GDM1 (cell line): ENCODE measurements at places on chromosomes 2 and 18.

GRCh38 chr2:31802711-31803110 lies 208.1 kb downstream of the MEMO1 start:
- DNase-seq, result no peak

GRCh38 chr18:9653390-9653789 lies 39.0 kb upstream of the PPP4R1 start:
- no peak for DNase-seq

GRCh38 chr18:78955051-78955450 lies 24.6 kb upstream of the SALL3 start:
- no peak for DNase-seq

- DNase-seq, result no peak
Measured at GRCh38 chr18:12441475-12442034, 33.8 kb downstream of the PRELID3A start.

- no peak for DNase-seq
Measured at GRCh38 chr2:11809586-11810236, 63.3 kb downstream of the LPIN1 start.

DNA sequence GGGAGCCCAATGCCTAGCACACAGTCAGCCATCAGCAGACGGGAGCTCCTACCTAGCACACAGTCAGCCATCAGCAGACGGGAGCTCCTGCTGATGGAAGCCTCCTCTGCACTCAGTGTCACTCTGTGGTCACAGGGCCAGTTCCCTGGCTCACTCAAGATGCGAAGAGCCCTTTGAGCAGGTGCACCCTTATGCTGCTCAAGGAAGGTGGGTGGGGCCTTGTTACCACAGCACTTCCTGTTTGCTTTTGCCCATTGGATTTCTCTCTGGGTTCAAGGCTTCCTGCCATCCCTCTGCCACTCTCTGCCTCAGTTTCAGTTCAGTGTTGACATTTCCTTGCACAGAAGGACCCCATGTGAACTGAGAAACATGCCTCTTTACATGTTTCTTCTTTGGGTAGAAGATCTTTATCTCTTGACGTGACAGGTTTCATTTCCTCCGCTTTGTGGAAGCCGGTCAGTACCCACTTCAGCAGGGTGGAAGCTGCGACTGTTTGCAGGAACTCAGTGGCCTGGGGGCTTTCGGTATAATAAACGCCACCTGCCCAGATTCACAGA lies 11.6 kb downstream of the TRIB2 start:
- DNase-seq, result no peak

DNA sequence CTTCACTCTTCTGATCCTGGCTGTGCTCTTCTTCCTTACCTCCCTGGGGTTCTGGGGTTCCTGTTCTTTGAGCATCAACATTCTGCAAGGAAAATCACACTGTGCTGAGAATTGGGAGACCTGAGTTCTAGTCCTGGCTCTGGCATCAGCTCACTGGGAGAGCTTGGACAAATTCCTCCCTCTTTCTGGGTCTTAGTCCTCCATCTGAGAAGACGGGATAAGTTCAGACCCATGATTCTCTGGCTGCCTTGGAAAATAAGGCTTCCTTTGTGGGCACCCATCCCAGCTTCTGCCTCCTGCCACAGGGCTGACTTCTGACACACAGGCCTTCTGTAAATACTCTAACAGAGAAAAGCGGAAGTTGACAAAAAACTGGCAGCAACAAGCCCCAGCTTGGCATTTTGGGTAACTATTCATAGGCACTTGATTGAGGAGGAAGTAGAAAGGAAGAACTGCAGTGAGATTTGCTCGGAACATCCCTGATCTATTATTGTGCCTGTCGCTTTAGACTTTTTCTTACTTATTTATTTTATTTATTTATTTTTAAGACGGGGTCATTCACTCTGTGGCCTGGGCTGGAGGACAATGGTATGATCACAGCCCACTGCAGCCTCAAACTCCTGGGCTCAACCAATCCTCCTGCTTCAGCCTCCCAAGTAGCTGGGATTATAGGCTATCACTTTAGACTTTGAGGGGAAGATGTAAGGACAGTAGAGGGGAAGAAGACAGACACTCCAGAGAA lies 7.9 kb downstream of the PCBP1 start:
- DNase-seq, result peak; percentile 82

DNA sequence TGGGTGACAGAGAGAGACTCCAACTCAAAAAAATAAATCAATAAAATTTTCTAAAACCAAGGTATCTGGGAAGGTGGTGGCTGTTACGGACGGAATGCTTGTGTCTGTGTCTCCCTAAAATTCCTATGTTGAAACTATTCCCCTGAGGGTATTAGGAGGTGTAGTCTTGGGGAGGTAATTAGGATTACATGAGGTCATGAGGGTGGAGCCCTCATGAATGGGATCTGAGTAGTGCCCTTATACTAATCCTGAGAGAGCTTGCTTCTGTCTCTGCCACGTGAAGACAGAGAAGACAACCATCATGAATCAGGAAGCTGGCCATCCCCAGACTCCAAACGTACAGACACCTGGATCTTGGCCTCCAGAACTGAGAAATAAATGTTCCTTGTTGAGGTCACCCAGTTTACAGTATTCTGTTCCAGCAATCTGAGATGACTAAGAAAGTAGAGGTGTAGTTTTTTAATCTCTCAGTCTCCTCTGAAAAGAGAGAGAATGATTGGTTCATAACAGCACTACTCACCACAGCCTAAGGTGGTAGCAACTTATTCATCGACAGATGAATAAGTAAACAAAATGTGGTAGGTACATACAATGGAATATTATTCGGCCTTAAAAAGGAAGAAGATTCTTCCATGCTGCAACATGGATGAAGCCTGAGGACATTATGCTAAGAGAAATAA lies 38.4 kb downstream of the TGFBRAP1 start:
- DNase-seq, result no peak

DNA sequence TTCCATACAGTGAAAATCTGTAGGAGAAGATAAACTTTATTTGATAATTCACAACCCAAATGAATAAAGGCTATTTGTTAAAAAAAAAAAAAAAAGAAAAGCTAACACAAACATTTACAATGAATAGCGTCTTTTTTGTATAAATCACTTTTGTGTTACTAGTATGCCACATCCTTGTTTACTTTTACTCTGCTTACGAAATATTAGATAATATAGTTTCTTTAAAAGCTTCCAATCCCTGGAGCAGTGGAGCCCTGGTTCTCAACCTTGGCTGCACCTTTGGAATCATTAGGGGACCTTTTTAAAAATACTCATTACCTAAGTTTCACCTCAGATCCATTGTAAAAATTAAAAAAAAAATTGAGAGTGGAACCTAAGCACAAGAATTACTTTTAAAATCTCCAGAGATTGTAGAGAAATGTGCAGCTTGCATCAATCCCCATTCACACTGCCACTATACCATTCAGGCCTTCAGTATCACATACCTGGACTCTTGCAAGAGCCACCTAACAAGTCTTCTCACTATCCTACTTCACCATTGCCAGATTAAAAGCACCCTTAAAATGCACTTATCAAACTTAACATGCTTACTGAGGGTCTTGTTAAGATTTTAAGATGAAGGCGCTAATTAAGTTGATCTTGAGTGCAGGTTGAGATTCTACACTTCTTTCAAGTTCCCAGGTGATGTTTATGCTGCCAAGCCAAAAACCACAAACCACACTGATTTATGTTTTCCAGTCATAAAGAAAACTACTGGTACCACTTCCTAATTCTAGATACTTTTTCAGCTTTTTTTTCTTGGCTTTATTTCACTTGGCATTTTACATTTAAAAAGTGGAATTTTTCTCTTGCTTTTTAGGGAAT lies 59.7 kb upstream of the ZC3H15 start:
- no peak for DNase-seq

GRCh38 chr2:201191132-201191875 lies 8.4 kb downstream of the CASP10 start:
- peak; percentile 30 for DNase-seq

GRCh38 chr2:236573066-236573929 lies 3.7 kb downstream of the ACKR3 start:
- no peak for DNase-seq

DNA sequence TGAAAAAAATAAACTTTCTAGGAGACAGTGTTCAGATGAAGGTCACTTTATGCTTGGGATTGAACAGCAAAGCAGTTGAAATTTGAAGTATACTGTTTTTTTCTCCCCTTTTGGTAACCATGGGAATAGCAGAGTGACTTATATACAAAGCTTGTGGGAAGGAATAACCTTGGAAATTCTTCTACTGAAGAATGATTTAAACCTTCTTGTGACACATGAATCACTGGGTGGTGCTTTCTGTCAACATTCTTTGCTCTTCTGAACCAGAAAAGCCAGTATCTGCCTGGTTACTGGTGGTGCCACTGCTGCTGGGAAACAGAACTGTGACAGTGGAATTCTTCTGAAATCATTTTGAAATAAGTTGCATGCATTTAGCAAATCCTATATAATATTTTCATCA lies 39.4 kb upstream of the RND3 start:
- DNase-seq, result no peak

GRCh38 chr18:50662775-50663383 lies 103.0 kb downstream of the MAPK4 start:
- DNase-seq, result no peak

DNA sequence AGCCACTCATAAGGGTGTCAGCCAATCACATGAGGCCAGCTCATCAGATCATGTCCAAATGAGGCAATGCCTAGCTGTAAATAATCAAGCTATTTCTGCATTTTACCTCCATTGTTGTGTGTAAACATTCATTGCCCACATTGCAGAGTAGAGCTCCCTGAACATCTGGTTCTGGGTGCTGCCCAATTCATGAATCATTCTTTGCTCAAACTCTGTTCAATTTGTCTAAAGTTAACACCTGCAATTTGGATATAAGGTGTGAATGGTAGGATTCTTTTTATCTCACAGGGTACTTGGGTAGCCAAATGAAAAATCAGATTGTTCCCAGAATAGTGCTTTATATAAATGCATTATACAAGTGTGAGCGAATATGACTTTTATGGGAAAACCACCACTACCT lies 345.5 kb upstream of the NT5C1B start:
- no peak for DNase-seq

DNA sequence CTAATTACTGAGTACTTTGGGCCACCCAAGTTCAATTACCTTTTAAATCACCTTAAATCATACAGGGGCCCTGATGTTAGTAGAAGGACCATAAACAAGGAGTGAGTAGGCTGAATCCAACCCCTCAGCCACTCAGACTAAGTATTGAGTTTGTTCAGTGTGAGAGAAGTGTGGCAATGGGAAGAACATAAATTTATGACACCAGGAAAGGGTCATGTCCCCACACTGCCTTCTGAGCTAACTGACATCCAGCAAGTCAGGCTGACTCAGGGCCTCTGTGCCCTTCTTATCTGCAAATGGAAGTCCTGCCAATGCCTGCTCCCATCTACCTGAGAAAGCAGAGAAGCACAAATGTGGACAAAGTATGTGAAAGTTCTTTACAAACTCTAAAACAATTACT lies 12.9 kb downstream of the PLEKHM3 start:
- DNase-seq, result peak; percentile 7

- no peak for DNase-seq
Measured at GRCh38 chr2:71675296-71675695, 221.9 kb downstream of the DYSF start.

DNA sequence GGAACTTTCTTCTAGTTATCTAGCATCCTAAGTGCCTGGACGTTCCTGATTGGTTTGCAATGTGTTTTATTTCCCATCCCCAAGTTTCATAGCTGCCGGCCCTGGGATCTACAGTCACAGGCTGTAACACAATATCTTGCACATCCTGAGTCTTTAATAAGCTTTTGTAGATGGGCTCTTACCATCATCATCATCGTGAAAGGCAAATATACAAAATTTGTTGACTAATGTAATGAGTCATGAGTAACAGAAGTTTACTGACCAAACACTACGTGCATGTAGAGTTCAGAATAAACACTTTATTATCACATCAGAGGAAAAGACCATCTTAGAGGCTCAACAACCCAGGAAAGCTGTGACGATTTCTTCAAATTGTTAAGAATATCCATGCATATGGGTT lies 8.1 kb upstream of the TYMS start:
- DNase-seq, result no peak
